SK-N-MC (cell line): ENCODE measurements at places on chromosomes 6 and 20.

DNA sequence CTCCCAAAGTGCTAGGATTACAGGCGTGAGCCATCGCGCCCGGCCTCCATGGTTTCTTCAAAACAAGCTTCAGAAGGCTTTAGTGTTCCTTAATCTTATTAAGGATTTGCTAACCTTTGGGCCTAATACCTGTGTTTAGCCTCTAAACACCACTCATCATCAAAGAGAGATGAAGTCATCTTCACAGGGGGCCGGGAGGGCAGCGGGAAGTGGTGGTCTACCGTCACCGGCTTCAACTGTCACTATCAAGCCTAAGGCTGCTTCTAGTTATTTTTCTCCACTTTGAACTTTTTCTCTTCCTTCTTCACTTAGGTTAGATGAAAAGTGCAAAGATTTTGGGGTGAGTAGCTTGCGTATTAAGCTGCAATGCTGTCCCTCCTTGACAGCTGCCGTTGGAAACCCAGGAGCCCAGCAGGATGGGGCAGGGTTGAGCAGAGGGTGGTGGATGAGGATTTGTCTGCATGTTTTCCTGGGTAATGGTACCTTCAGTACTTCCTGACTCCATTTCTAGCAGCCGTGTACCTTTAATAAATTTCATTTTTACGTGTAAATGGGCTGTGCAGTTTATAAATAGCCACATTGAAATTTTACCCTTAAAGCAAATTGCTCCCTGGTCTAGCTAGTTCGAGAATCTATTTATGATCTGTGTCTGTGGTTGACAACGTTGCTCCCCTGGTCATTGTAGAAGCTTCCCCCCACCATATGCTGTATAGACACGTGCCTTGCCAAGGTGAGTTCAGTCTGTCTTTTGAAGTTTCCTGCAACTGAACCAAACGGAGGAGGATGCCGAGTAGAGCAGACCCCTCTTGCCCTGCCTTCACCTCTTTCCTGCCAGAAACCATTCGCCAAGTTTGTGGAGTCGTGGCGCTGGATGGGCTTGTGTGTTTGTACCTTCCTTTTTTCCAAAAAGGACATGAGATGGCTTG is 64.8 kb downstream of the SYNJ2 start:
- DNase-seq = no peak

GRCh38 chr20:20820785-20821483 is 108.5 kb upstream of the RALGAPA2 start:
- peak; percentile 88 for DNase-seq

- DNase-seq = no peak
Measured at GRCh38 chr6:68082086-68082485, 553.0 kb upstream of the ADGRB3 start.

- DNase-seq = no peak
Measured at GRCh38 chr20:17683218-17684076, 1.4 kb upstream of the RRBP1 start.

- no peak for DNase-seq
Measured at GRCh38 chr6:21277601-21278374, 315.8 kb upstream of the SOX4 start.

- DNase-seq = no peak
Measured at GRCh38 chr6:17855381-17855780, 132.1 kb downstream of the KIF13A start.

GRCh38 chr20:8413691-8414090 is 281.6 kb downstream of the PLCB1 start:
- no peak for DNase-seq

DNA sequence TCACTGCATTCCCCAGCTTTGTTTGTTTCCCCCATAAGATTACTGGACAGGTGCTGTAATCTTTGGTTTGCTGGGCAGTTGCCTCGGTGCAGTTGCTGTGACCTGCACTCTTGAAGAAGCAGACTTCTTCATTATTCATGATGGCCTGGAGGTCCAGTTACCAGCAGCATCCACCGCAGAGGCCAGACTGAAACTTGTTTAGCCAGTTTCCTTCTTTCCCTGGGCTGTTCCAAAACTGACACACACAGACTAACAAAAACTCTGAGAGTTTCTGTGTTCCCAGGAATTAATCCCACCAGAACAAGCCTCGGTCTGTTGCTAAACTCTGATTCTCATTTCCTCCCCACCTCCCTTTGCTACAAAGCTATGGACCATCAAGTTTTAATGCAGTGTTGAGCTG is 144.1 kb downstream of the QRSL1 start:
- DNase-seq = no peak

DNA sequence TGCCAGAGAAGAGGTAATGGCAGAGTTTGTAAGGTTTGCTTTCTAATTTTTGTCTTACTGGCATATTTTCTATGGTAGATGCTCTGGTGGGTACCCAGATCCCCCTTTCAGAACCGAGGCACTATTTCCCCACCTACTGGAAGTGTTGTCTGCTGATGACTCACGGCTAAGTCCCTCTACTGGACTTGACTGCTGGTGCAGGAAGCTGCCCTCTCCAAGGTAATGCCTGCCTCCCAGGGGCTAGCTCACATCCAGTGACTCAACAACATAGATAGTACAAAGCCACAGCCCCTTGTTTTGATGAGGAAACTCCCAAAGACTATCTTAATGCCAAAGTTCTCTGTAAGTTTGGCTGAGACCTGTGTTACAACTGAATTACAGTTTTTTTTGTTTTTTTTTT is 285.4 kb upstream of the FLRT3 start:
- no peak for DNase-seq

DNA sequence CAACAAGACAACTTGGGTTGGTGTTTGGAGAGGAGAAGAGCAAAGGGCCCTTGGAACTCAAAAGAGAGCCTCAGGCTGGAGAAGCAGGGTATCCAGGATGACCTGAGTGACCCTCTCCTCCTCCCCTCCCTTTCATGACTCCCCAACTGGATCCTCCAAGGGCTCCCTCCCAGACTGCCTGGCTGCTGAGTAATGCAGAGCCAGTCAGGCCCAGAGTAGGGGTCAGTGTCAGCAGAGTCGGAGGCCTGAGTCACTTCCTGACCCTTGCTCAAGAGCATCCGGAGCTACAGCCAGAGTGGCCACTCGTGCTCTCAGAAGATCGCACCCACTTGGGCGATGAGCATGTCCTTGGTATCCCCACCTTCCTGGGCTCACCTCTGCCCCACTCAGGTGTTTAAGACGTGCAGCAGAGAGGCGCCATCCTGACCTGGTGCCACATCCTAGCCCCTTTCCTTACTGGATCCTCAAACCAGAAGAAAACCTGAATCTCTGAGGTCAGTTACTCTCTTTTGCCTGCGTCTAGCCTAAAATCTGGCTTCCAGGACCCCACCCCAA is 2.8 kb upstream of the MAPK13 start:
- no peak for DNase-seq

DNA sequence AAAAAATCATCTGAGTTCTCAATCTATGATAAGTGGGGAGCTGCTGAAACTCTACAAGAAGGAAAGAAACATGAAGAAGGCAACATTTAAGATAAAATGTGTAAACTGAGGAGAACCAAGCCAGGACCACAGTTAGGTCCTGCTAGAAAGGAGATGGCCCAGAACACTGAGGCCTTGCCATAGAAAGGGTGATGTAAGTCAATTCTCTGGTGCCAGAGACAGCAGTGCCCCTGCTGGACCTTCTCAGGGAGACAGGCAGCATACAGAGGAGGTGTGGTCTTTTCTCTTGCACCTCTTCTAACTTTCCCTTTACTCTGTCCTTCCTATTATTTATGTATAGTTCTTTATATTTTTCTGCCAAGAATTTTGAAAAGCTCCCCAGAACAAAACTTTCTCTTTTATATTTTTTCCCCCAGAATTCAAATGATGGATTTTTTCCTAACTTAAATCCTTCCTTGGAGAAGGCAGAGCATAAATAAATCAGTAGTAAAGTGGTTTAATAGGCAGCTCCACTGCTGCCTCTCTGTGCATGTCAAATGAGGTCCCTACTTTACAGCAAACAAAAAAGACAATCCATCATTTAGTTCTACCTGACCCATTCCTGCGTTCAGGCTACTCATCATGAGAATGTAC is 9.0 kb downstream of the UQCC2 start:
- no peak for DNase-seq

DNA sequence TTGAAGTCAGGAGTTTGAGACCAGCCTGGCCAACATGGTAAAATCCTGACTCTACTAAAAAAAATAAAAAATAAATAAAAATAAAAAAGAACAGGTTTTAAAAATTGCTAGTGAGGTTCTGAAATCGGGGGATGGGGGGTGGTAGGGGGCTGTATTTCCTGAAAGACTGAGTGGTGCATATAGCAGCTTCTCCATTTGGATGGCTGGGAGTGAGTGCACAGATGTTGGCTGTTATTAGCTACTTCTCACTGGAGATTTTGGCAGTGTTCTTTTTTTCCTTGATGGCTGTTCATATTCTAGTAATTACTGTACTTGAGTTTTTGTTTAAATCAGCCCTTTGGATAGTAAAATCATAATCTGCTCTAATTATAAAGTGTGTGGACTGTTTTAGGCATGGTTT is 79.8 kb downstream of the RTN4IP1 start:
- no peak for DNase-seq

DNA sequence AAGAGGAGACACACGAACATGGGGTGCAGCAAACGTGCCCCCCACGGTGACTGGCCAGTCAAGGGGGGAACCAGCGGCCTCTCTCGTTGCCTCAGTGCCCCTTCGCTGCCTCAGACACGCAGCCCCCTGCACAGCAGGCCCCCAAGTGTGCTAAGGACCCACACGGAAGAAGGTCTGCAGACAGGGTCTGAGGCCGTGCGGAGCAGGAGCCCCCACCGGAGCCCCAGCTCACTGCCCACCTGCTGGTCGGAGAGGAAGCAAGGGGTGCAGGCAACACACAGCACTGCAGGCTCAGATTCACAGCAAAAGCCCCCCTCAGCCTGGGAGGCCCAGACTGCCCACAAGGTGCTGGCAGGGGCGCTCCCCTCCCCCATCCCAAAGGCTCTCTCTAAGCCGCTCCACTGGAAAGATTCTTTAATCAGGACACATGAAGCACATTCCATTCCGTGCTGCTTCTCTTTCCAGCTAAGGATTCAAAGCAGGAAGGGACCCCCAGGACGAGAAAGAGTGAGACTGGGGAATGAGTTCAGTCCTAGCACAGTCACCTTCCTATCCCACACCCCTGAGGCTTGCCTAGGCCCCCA is 105.1 kb downstream of the SLC23A2 start:
- no peak for DNase-seq

- DNase-seq = no peak
Measured at GRCh38 chr6:168636147-168637004, 195.4 kb downstream of the SMOC2 start.

DNA sequence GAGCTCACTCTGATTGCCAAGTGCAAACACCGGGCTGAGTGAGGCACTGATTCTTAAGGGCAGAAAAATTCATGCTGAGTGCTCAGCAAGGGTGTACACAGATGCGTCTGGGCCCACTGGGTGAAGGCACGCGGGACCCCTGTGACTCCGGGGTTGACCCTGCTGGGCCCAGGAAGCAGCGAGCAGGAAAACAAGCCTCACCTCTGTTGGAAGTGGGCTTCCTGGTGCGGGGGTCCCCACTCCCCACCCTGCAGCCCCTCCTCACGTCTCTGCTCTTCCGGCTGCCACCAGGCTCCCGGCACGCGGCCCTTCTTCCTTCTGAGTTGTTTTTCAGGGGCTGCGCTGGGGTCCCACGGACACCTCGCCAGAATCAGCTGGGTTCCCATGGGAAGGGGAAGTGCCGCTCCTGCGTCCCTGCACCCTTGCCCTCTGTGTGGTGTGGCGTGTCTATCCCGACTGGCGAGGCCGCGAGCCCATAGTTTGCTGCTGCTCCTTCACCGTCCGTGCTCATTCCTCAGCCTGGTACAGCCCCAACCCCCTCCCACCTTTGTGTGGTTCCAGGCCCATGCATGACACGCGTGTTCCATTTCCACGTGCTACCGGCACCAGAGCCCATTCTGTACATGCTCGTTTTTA is 80.6 kb upstream of the BHLHE23 start:
- no peak for DNase-seq

DNA sequence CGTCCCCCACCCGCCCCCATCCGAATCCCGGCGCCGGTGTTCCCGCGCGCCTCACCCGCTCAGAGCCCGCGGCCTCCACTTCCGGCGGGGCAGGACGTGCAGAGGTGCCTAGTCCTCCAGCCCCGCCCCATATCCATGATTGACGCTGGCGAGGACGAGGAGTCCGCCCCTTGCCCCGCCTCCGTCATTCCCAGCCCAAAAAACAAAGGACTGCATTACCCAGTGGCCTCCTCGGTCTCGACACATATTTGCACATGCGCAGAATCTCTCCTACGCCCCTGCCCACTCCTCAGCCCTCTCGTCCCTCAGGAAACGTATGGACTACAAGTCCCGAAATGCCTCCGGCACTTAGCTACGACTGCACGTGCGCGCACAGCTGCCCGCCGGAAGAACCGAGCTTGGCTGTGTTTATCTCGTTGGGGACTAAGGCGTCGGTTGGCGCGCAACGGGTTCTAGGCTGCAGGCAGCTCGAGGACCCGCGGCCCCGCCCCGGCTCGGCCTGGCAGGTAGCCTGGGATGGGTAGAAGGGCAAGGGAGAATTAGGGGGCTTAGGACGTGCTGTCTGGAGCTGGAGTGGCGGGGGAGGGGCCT is at the start of the genes KLHDC3 and MEA1:
Gene KLHDC3, plus strand, starts transcription at position 407 of the 591 bp plus-strand sequence. CDS start 2,944 bp downstream, outside the sequence.
Gene MEA1, minus strand, starts transcription at position 104 of the 591 bp plus-strand sequence. CDS start 133 bp downstream, outside the sequence.
- DNase-seq = peak; percentile 100
